ENCODE measurements at places on chromosomes 6 and 20. TPM values are rescaled to one million over a fixed set of nuclear protein-coding genes. Genes with fewer than 3 reads are reported as not detected.

- DNase-seq, result no peak
- no peaks in the 10 kb centered on the region for H3K36me3 ChIP-seq
- no peak overlapping the region for H3K27ac ChIP-seq
- H3K4me3 ChIP-seq, result no peak overlapping the region
- H3K27me3 ChIP-seq, result no peaks in the 10 kb centered on the region
These were observed 83.9 kb downstream of the SAMD3 start for GRCh38 chr6:130138909-130139242.

- H3K4me3 ChIP-seq, result no peak overlapping the region
- H3K27ac ChIP-seq, result no peak overlapping the region
- H3K36me3 ChIP-seq, result no peaks in the 10 kb centered on the region
- no peaks in the 10 kb centered on the region for H3K27me3 ChIP-seq
These were observed 735.8 kb upstream of the NRSN1 start for GRCh38 chr6:23390221-23390620.

DNA sequence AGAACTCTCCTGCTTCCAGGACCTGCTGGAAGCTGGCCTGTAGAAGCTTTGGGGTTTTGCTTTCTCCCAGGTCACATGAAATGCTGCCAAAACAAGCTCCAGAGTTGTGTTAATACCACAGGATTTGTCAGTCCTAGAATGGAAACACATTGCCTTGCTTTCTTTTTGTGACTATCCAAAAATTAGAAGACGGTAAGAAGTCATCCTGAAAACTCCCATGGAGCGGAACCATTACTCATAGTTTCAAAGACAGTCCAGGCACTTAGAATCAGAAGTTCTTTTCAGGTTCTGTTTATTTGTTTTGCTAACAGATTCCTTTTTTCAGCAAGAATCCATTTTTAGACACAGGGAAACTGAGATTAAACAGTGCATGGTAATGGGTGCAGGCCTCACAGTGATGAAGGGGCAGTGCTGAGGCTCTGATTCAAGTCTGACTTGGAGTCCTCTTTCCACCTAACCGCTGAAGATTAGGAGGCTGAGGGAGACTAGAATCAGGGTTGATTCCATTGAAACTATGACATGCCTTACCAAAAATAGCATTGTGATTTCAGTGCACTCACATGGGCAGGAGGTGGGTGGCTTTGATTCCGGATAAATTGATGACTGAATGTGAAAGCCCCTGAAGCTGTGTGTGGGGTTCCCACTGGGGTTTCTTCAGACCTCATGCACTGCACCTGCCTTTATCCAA, 72.2 kb upstream of the NAA20 start:
- H3K4me1 ChIP-seq, result peaks cover 8% of the 10 kb centered on the region
- DNase-seq, result no peak
- 0 out of 2 replicates have a peak, but pooled peaks cover 3% of the 10 kb centered on the region for H3K36me3 ChIP-seq
- H3K27me3 ChIP-seq, result no peaks in the 10 kb centered on the region

DNA sequence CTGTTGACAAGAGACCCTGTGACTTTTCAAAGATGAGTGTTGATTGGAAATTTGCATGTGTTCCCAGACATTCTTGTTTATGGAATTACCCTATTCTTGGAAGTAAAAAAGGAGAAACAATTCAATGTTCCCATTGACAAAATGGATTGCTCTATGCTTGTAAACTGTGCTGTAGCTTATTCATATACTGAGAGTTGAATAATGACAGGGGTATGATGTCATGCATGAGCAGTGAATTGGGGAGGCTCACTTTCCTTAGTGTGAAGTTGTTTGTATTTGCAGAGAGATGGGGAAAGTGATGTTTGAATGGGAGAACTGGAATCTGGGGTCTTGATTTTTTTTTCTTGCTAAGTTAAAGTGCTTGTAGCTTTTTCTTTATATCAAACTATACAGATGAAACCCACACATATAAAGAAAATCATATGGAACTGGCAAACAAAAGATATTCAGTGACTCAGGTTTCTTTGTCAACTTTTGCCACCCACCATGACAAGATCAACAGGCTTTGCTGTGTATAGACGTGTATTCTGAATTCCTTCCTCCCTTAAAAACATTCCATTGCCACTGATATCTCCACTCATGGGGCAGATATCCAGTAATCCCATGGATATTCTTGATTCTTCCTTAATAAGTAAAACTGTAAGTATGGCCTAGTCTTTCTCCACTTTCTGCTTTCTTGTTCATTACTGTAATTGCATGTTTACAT, 97.8 kb upstream of the JAG1 start:
- H3K4me3 ChIP-seq, result no peak overlapping the region
- no peaks in the 10 kb centered on the region for H3K27me3 ChIP-seq
- H3K27ac ChIP-seq, result peak overlapping the region; percentile 21

DNA sequence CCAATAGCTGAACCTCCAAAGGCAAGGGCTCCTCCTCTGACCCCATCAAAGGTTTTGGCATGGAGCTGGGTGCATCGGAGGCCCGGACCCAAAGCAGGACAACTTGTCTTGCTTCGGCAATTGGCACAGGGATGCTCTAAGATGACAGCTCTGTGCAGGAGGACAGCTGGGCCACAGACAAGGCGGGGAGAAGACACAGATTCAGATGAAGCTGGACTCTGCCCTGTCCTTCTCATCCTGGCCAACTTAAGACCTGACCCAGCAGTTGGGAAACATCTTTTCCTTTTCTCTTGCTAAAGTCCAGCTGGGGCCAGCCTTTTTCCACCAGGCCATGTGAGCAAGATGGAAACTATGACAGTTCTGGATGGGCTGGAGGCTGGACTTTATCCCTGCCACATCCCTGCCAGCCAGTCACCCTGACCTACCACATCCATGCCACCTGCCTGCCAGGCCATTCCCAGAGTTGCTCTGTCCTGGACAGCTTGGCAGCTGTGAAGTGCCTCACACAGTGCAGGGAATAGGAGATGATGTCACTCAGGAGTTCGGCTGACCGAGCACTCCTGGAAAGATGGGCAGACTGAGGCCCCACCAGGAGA, 12.7 kb upstream of the PSMF1 start:
- no peaks in the 10 kb centered on the region for H3K27me3 ChIP-seq
- no peak for DNase-seq
- H3K27ac ChIP-seq, result no peak overlapping the region

DNA sequence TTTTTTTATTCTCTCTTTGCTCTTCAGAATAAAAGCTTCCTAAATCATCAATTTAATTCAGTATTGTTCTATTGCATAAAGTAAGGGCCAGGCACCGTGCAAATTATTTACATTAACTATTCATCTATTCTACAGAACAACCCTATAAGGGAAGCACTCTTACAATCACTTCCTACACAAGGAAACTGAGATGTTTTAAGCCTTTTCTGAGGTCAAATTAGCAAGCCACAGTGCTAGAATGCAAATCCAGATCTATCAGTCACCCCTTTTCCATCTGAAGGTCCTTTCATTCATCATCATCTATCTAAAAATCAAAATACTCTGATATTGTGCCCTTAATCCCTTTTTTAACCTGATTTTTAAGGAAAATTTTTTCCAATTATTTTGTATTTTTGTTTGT, 31.2 kb downstream of the FRK start:
- H3K4me3 ChIP-seq, result no peak overlapping the region
- no peaks in the 10 kb centered on the region for H3K36me3 ChIP-seq
- DNase-seq, result no peak
- H3K4me1 ChIP-seq, result peaks cover 34% of the 10 kb centered on the region

Gene DEFB115
- total RNA-seq, result not detected
